ENCODE measurements at places on chromosomes 2 and 18. TPM values are rescaled to one million over a fixed set of nuclear protein-coding genes. Genes with fewer than 3 reads are reported as not detected.

DNA sequence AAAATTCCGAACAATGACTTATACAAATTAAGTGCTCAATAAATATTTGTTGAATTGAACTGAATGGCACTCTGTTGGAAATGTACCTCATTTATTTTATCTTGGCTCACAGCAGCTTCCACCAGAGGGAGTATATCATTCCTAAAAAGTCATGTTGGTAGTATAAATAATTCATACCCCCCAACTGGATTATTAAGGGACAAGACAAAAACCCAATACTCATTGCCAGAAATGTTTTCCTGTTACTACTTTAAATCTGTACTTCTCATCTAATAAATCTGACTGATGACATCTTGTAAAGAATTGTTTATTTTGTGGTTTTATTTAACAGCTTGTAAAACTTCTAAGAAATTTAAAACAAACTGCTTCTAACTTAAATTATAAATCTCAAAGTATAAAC, 163.9 kb downstream of the CDH2 start:
- no peak overlapping the region for H3K27ac ChIP-seq
- H3K36me3 ChIP-seq = no peaks in the 10 kb centered on the region
- no peaks in the 10 kb centered on the region for H3K4me1 ChIP-seq
- no peak overlapping the region for H3K4me3 ChIP-seq

DNA sequence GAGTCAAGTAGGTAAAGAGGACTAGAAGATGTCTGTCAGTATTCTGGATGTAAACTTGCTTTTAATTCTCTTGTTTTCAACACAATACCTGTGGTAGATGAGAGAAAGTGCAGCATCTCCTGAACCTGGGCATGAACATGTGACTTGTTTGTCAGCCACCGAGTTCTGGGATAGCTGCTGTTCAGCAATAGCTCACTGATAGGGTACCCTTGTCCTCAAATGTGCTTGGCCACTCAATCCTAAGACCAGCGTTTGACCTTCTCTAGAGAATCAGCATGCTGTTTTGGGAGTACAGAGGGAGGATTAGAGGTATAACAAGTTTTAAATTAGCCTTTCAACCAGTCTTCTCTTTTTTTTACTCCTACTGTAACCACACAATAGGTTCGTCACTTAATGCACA, 23.2 kb downstream of the RPIA start:
- H3K36me3 ChIP-seq = peaks cover 41% of the 10 kb centered on the region
- no peak for DNase-seq
- no peaks in the 10 kb centered on the region for H3K4me1 ChIP-seq
- no peak overlapping the region for H3K4me3 ChIP-seq

DNA sequence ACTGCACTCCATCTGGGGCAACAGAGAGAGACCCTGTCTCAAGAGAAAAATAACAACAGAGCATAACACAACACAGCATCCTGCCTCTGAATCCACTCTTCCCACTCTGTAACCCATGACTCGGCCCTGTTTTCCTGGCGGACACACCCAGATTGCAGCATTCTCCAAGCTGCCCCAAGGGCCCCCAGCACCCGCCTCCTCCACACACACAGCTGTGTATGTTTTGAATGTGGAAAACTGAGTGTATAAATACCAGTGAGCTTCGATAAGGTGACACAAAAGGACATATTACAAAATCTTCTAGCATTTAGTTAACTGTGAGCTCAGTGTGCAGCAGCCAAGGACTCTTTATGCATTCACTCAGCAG, 13.0 kb downstream of the IMPA2 start:
- peaks cover 9% of the 10 kb centered on the region for H3K4me1 ChIP-seq
- DNase-seq = no peak
- no peaks in the 10 kb centered on the region for H3K36me3 ChIP-seq
- H3K4me3 ChIP-seq = no peak overlapping the region

DNA sequence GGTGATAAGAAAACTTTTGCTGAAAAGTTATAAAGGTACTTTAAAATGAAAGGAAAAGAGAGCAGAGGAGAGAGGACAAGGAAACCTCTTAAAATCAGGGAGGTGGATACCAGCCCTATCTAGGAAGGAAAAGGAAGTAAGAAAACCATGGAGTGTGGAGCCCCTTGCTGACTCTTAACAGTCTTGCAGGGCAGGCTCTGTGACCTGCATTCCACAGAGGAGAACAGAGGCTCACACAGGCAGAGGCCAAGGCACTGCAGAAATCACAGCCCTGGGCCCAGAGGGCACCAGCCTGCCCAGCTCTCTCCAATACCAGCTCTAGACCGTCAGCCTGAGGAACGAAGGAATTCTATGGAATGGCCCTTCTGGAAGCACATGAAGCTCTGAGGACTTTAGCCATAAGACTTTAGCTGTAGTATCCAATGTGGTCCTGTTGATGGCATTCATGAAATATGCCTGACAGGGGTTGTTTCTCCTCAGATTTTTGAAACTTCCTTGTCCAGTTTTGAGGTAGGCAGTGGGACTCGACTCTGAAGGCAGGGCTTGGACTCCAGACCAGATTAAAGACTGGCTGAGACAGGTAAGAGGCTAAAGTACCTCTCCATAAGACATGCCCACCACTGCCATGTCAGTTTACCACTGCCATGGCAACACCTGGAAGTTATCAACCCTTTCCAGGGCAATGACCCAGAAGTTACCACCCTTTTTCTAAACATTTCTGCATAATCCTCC, 216.3 kb downstream of the ANAPC1 start:
- H3K27ac ChIP-seq = no peak overlapping the region
- peaks cover 8% of the 10 kb centered on the region for H3K27me3 ChIP-seq
- no peak overlapping the region for H3K4me3 ChIP-seq
- peaks cover 7% of the 10 kb centered on the region for H3K4me1 ChIP-seq
- no peaks in the 10 kb centered on the region for H3K36me3 ChIP-seq

Gene MARCHF4
- not detected for total RNA-seq

Data from activated naive CD8-positive, alpha-beta T cell treated with anti-CD3 and anti-CD28 coated beads, Interleukin-2, amount 10 ng/mL, durations not matched to agents 7 days and 5 days (primary cell).